ENCODE measurements at places on chromosomes 16 and 17. TPM values are rescaled to one million over a fixed set of nuclear protein-coding genes. Genes with fewer than 3 reads are reported as not detected.

- H3K4me3 ChIP-seq: no peak overlapping the region
- no peaks in the 10 kb centered on the region for H3K27me3 ChIP-seq
- no peaks in the 10 kb centered on the region for H3K4me1 ChIP-seq
- DNase-seq: no peak
- no peak overlapping the region for H3K27ac ChIP-seq
These were observed 2227.7 kb downstream of the TP53TG3F start for GRCh38 chr16:35687071-35687470.

GAN gene
- total RNA-seq: 12.3 TPM

GRCh38 chr17:58303971-58304749 lies 23.4 kb upstream of the MPO start:
- no peaks in the 10 kb centered on the region for H3K27me3 ChIP-seq
- no peaks in the 10 kb centered on the region for H3K36me3 ChIP-seq
- no peak overlapping the region for H3K4me3 ChIP-seq
- DNase-seq: peak; percentile 66

DNA sequence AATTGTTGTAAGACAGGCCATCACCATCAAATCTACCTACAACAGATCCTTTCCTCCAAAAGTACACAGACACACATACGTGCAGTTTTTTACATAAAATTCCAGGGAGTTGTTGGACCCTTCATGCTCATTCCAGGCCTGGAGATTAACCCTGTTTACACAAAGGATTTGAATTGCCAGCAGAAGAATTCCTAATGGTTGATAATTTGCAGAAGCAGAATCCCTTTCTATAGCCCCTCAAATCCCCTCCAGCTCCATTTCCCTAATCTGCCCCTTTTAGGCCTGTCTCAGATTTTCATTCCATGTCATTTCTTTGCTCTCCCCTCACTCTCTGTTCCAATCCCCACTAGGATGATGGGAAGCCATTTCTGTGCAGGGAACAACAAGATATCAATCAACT lies 102.9 kb upstream of the TOX3 start:
- H3K4me1 ChIP-seq: no peaks in the 10 kb centered on the region
- DNase-seq: no peak
- H3K27me3 ChIP-seq: no peaks in the 10 kb centered on the region
- H3K4me3 ChIP-seq: no peak overlapping the region
- H3K36me3 ChIP-seq: no peaks in the 10 kb centered on the region
- no peak overlapping the region for H3K27ac ChIP-seq

DNA sequence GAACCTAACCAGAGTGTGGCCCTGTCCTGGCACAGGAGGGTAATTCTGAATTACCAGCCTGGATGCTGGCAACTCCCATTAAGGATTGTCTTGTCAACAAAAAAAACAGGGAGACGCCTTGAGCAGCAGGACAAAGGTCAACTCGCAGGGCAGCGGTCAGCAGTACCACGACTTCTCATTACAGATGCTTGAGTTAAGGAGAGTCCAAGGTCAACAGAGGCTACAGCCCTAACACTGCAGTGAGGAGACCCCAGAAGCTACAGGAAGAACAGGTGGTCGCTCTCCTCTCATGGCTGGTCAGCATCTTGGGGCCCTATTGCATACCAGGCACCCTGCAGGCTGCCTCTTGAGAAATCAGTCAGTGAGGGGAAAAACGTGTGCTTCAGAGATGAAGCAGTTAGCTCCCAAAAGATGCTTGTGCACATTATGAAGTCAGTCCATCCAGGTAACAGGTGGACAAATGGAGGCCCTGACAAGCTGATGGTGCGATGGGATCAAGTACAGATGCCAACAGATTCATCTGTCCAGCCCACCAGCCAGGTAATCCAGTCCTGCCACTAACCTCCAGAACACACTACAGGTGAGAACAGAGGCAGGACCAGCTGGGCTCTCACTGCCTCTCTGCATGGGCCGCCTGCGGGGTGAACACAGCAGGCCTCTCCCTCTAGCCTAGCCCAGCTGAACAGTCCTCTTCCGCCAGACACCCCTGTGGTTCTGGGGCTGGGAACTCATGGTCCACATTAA lies 4.2 kb downstream of the CSNK1D start:
- peaks cover 82% of the 10 kb centered on the region for H3K4me1 ChIP-seq
- peak overlapping the region; percentile 100 for H3K27ac ChIP-seq
- H3K36me3 ChIP-seq: peaks cover 49% of the 10 kb centered on the region
- H3K27me3 ChIP-seq: no peaks in the 10 kb centered on the region

GRCh38 chr16:69929480-69929879 lies 21.7 kb upstream of the CLEC18A start:
- H3K36me3 ChIP-seq: peaks cover 86% of the 10 kb centered on the region
- H3K4me1 ChIP-seq: peaks cover 24% of the 10 kb centered on the region
- H3K27ac ChIP-seq: no peak overlapping the region
- no peaks in the 10 kb centered on the region for H3K27me3 ChIP-seq

ADAMTS18 gene
- not detected for total RNA-seq

- no peak overlapping the region for H3K27ac ChIP-seq
- H3K4me3 ChIP-seq: no peak overlapping the region
- no peaks in the 10 kb centered on the region for H3K27me3 ChIP-seq
These were observed 5.1 kb upstream of the PLXDC1 start for GRCh38 chr17:39156491-39156890.

- no peaks in the 10 kb centered on the region for H3K27me3 ChIP-seq
- no peak overlapping the region for H3K4me3 ChIP-seq
- no peak overlapping the region for H3K27ac ChIP-seq
- no peak for DNase-seq
- no peaks in the 10 kb centered on the region for H3K4me1 ChIP-seq
These were observed 10.3 kb upstream of the RNPS1 start for GRCh38 chr16:2278272-2278608.

GRCh38 chr16:67284699-67285646 lies 5.6 kb downstream of the PLEKHG4 start:
- H3K36me3 ChIP-seq: no peaks in the 10 kb centered on the region
- DNase-seq: peak; percentile 61
- no peak overlapping the region for H3K27ac ChIP-seq
- no peak overlapping the region for H3K4me3 ChIP-seq
- H3K27me3 ChIP-seq: no peaks in the 10 kb centered on the region
- H3K4me1 ChIP-seq: peaks cover 6% of the 10 kb centered on the region

HOXB7 gene
- 16.5 TPM for total RNA-seq

DNA sequence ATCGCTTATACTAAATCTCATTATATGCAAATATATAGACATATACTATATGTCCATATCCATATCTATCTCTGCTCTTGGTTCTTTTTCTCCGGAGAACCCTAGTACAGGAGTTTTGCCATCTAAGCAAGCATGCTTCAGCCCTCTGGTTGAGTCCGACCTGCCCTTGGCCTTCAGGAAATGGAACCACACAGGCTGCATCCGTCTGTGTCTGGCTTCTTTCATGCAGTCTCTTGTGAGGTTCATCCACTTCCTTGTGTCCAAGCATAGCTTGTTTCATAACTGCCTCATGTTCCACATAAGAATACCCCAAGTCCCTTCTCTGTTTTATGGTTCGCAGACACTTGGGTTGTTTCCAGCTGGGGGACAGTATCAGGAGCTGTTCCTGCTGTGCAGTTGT lies 16.8 kb downstream of the SNX20 start:
- H3K4me1 ChIP-seq: no peaks in the 10 kb centered on the region
- H3K4me3 ChIP-seq: no peak overlapping the region
- no peaks in the 10 kb centered on the region for H3K27me3 ChIP-seq
- H3K36me3 ChIP-seq: no peaks in the 10 kb centered on the region
- H3K27ac ChIP-seq: no peak overlapping the region

DNA sequence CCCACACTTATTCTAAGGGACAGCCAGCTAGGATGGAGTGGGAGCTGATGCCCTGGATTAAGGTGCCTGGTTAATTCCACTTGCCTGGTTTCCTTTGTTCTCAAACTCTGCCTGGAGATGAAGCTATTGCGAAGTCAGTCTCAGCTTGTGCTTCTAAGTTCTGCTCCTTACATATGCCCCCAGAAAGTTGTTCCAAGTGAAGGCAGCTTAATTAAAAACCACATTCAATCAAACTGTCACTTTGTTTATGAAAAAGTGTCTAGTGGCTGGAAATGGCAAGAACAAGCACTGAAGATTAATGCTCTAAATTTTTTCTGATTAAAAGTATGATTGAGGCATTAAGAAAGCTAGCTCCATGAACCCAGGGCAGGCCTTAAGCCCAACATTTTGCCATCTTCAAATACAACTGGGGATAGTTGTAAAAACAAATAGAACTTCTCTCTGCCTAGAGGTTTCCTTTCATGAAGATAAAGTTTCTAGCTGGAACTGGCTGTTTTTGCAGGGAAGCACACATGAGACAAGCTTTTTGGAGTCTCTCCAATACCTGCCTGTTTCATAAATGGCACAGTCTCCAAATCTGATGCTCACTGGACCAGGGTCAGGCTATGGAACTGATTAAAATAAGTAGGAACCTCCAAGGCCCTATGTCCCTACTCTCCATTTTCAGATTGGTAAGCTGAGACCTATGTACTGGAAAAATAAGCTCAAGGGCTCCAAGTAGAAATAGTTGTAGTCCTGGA lies 100.9 kb downstream of the GRIN2A start:
- peaks cover 53% of the 10 kb centered on the region for H3K4me1 ChIP-seq
- H3K4me3 ChIP-seq: no peak overlapping the region
- H3K27ac ChIP-seq: peak overlapping the region; percentile 77
- no peaks in the 10 kb centered on the region for H3K36me3 ChIP-seq
- DNase-seq: peak; percentile 13

CACNG5 gene
- not detected for total RNA-seq

DNA sequence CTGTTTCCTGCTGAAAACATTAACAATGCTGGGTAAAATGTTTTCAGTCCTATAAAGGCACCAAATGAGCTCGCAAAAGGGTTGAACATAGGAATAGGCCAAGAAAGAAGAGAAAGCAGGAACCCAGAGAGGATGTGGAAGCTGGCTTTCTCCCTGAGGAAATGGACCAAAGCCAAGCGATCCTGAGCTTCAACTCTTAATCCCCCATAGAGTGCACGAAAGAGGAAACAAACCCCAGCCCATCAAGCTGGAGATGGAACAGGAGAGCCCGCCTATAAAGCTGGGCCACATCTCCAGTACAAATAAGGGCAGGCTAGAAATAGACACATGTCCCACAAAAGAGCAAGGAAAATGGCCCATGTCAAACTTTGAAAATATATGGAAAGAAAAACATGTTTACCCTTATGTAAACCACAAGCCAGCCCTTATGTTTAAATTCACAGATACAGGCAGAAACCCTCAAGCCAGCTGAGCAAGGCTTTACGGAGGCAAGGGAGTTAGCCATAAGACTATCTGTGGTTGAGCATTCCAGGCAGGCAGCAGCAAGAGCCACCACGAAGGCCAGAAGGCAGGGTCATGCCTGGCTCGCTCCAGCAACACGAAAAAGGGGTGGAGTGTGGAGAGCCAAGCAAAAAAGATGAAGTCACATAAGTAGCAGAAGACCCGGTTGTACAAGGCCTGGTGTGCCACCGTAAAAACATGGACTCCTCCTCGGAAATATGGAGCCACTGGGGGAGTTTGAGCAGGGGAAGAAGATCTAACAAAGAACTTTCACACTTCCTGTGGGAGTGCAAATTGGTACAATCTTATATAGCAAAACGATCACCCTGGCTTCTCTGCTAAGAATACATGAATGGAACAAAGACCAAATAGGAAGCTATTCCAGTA lies 27.8 kb downstream of the COPRS start:
- no peaks in the 10 kb centered on the region for H3K36me3 ChIP-seq
- H3K27me3 ChIP-seq: no peaks in the 10 kb centered on the region
- no peak overlapping the region for H3K27ac ChIP-seq

RNF157 gene
- total RNA-seq: 26.3 TPM

NAA60 gene
- 25.3 TPM for total RNA-seq

KRT36 gene
- not detected for total RNA-seq

GRCh38 chr16:12773221-12773620 lies 30.5 kb downstream of the CPPED1 start:
- H3K4me3 ChIP-seq: no peak overlapping the region
- no peaks in the 10 kb centered on the region for H3K27me3 ChIP-seq
- peaks cover 14% of the 10 kb centered on the region for H3K4me1 ChIP-seq
- H3K36me3 ChIP-seq: no peaks in the 10 kb centered on the region

DNA sequence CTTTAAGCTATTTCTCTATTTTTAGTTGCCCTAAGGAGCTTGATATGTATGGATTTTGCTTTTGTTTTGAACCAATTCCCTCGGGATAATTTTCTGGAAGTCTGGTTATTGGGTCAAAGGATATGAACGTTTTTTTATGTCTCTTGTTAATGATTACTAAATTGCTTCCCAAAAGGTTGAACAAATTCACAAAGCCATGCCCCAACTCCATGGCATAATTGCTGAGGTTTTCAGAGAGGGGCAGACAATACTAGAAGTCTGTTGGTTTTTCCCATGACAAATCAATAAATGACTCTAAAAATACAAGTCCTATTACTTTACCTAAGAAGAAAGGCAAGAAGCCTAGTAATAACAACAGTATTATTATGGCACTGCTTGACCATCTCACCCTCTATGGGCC lies 11.4 kb upstream of the AKAP1 start:
- no peaks in the 10 kb centered on the region for H3K27me3 ChIP-seq
- H3K4me3 ChIP-seq: no peak overlapping the region
- no peaks in the 10 kb centered on the region for H3K4me1 ChIP-seq
- no peaks in the 10 kb centered on the region for H3K36me3 ChIP-seq
- DNase-seq: no peak

IKZF3 gene
- total RNA-seq: 1.1 TPM

GRCh38 chr16:50974438-50975036 lies 176.5 kb downstream of the SALL1 start:
- DNase-seq: peak; percentile 29
- H3K27me3 ChIP-seq: no peaks in the 10 kb centered on the region
- no peaks in the 10 kb centered on the region for H3K36me3 ChIP-seq
- no peak overlapping the region for H3K4me3 ChIP-seq

DNA sequence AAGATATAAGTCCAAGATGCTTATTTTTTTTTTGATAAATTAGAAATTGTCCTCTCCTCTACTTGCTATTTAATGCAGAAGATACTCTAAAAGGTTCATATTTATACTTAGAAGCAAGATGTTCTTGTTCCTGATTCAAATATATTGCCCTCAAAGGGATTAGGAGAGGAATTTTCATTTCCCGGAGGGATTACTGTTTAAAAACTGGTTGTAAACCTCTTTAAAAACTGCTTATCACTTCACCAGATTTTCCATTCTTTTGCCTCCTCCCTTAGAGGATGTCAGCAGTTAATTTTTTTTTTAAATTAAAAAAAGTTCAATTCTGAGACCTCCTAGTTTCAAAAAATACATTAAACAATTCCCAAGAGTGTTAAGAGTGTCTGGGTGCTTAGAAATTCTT lies 2.8 kb downstream of the TENT4B start:
- no peak for DNase-seq
- no peaks in the 10 kb centered on the region for H3K36me3 ChIP-seq
- H3K27ac ChIP-seq: no peak overlapping the region
- no peaks in the 10 kb centered on the region for H3K27me3 ChIP-seq
- peaks cover 33% of the 10 kb centered on the region for H3K4me1 ChIP-seq

DNA sequence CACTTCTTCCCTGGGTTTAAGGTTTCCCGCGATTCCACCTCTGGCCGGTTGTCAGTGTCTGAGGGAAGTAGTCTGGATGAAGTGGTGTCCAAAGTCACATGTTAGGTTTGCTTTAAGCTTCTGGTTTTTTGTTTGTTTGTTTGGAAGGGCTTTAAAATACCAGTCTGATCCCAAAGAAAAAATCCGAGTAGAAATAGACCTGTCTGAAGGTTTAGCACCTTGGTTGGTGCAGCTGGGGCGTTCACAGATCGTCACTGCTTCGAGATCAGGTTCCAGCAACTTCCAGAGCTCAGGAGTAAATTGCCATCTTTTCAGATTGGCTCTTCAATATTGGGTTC lies 567 bp downstream of the TMEM97 start:
- no peak for DNase-seq
- peak overlapping the region; percentile 85 for H3K27ac ChIP-seq
- H3K36me3 ChIP-seq: no peaks in the 10 kb centered on the region
- H3K27me3 ChIP-seq: no peaks in the 10 kb centered on the region

CAMKK1 gene
- 15.1 TPM for total RNA-seq

Measured in stomach (tissue), 19 donors.